ENCODE measurements at places on chromosomes 13 and 19. TPM values are rescaled to one million over a fixed set of nuclear protein-coding genes. Genes with fewer than 3 reads are reported as not detected.

GRCh38 chr19:8459095-8459494, 14.3 kb downstream of the HNRNPM start:
- peak overlapping the region; percentile 24 for H3K4me3 ChIP-seq
- peaks cover 13% of the 10 kb centered on the region for H3K36me3 ChIP-seq
- no peaks in the 10 kb centered on the region for H3K27me3 ChIP-seq
- no peak for DNase-seq
- peaks cover 69% of the 10 kb centered on the region for H3K4me1 ChIP-seq

The GRIN2D gene
- total RNA-seq = 15.7 TPM

DNA sequence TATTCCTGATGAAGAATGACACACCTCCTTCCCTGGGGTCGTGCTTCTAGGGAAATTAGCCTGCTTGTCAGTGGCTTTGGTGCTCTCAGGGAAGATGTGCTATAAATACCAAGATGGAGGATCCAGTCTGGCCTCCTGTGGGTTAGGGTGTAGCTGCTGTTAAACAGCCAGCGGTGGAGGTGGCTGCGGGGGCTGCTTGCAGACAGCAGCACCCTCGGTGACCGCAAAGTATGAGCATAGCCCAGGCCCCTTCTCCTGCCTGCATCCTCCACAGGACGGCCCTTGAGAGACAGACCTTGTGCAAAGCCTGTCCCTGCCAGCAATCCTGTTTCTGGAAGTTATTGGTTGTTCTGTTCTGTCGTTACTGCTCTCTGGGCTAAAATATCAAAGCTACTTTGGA, 11.4 kb downstream of the VSTM2B start:
- H3K4me1 ChIP-seq = no peaks in the 10 kb centered on the region
- H3K27me3 ChIP-seq = peaks cover 66% of the 10 kb centered on the region
- no peaks in the 10 kb centered on the region for H3K36me3 ChIP-seq
- no peak for DNase-seq
- no peak overlapping the region for H3K4me3 ChIP-seq

DNA sequence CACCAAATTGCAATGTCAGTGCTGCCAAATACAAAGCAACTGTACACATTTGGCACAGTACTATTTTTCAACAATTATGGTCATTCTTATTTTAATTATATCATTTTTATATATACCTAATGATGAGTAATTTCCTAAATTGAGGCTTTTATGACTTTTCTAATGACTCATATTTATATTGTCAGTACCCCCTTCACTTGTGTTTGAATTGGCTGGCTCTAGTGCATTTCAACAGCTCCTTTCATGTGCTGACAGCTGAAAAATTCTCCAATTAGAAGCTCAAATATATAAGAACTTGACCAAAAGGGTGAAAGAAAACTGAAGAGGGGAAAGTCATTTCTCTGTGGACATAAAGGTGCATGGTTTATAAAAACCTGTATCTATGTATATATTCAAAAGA, 263.3 kb downstream of the SLITRK1 start:
- H3K27ac ChIP-seq = no peak overlapping the region
- H3K27me3 ChIP-seq = no peaks in the 10 kb centered on the region
- peaks cover 7% of the 10 kb centered on the region for H3K36me3 ChIP-seq

GRCh38 chr13:112875627-112876026, 93.4 kb upstream of the MCF2L start:
- no peak overlapping the region for H3K4me3 ChIP-seq
- H3K4me1 ChIP-seq = peaks cover 2% of the 10 kb centered on the region
- no peak for DNase-seq
- peaks cover 13% of the 10 kb centered on the region for H3K36me3 ChIP-seq

GRCh38 chr13:73952648-73953047, 181.6 kb downstream of the KLF12 start:
- H3K36me3 ChIP-seq = no peaks in the 10 kb centered on the region
- H3K27me3 ChIP-seq = no peaks in the 10 kb centered on the region
- no peak for DNase-seq
- no peak overlapping the region for H3K27ac ChIP-seq
- H3K4me3 ChIP-seq = no peak overlapping the region

The MYPOP gene
- 11.5 TPM for total RNA-seq

DNA sequence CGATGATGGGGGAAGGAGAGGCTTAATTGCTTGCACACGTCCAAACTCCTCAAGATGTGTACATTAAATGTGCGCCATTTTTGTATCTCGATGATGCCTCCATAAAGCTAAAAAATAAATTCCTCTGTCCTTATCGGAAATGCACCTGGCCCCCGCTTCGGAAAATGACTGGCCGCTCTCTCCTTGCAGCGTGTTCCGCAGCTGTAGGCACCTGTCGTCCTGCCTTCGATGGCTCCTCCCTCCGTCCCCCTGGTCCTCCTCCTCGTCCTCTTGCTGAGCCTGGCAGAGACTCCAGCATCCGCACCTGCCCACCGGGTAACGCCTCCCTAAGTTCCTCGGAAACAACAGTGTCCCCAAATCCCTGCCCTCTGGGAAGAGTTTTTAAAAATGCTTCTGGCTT, 1.1 kb downstream of the GALP start:
- no peaks in the 10 kb centered on the region for H3K4me1 ChIP-seq
- no peaks in the 10 kb centered on the region for H3K36me3 ChIP-seq
- no peak for DNase-seq
- peaks cover 21% of the 10 kb centered on the region for H3K27me3 ChIP-seq
- no peak overlapping the region for H3K4me3 ChIP-seq

GRCh38 chr19:12495002-12495802, 10.6 kb upstream of the ZNF709 start:
- H3K4me1 ChIP-seq = peaks cover 9% of the 10 kb centered on the region
- no peaks in the 10 kb centered on the region for H3K27me3 ChIP-seq
- peak overlapping the region; percentile 96 for H3K27ac ChIP-seq
- no peaks in the 10 kb centered on the region for H3K36me3 ChIP-seq
- H3K4me3 ChIP-seq = peak overlapping the region; percentile 81

DNA sequence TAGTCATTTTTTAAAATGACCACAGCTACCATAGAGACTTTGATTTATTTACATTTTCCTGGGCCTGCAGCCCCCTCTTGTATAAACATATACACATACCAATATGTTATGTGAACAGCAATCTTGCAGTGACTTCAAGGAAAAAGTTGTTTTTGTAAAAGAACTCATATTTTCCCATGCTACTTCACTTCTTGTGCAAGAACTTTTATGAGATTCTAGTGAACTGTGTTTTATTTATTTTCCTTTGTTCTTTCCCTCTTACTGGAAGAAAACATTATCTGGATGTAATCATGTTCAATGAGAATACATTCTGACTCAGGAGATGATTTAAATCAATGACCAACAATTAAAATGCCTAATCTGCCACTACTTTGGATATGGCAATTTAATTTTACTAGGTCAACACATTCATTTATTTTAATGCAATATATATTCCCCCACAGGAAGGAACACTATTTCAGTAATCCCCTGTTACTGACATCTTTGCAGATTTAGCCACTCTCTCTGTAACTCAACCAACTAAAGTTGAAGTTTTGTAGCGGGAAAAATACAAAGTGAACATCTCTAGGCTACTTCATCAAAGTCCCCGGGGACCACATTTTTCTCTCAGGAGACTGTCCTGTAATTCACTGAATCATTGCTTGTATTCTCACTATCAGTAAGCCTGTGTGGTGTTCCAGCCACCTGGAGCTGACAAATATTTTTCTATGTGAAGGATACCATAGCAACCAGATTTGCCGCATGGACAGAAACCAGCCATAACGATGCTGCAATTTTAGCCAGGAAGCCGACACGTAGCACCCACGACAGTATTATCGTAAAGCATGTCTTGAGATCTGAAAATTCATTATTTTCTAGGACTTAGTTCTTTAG, 90.5 kb downstream of the STARD13 start:
- DNase-seq = no peak
- peak overlapping the region; percentile 83 for H3K27ac ChIP-seq
- H3K4me1 ChIP-seq = peaks cover 43% of the 10 kb centered on the region
- H3K36me3 ChIP-seq = no peaks in the 10 kb centered on the region
- H3K27me3 ChIP-seq = no peaks in the 10 kb centered on the region

GRCh38 chr13:92187378-92187989, 789.1 kb downstream of the GPC5 start:
- no peak for DNase-seq
- peaks cover 1% of the 10 kb centered on the region for H3K4me1 ChIP-seq
- peaks cover 29% of the 10 kb centered on the region for H3K36me3 ChIP-seq
- H3K4me3 ChIP-seq = no peak overlapping the region
- H3K27ac ChIP-seq = no peak overlapping the region

- no peak for DNase-seq
- no peak overlapping the region for H3K4me3 ChIP-seq
- peaks cover 2% of the 10 kb centered on the region for H3K4me1 ChIP-seq
- no peaks in the 10 kb centered on the region for H3K36me3 ChIP-seq
- H3K27me3 ChIP-seq = peaks cover 20% of the 10 kb centered on the region
Measured at GRCh38 chr13:109090796-109091195, 461.4 kb downstream of the MYO16 start.

The ERICH4 gene
- total RNA-seq = not detected

The CLDN10 gene
- total RNA-seq = 1.1 TPM

The COX6B2 gene
- 7.3 TPM for total RNA-seq

The ZNF541 gene
- 0.81 TPM for total RNA-seq

DNA sequence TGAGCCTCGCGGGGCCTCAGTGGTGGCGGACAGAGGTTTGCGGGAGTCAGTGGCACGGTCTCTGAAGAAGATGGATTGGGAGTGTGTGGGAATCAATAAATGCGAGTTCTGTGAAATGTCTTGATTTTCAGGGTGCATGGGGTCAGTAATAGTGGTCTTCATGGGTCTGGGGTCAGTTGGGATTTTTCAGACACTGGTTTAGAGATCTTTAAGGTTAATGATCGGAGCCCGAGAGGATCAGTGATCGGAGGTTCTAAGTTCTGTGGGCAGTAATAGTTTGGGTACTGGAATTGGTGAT, 377 bp downstream of the ZNF793 start:
- peaks cover 32% of the 10 kb centered on the region for H3K36me3 ChIP-seq
- no peak overlapping the region for H3K27ac ChIP-seq
- no peak overlapping the region for H3K4me3 ChIP-seq
- H3K27me3 ChIP-seq = no peaks in the 10 kb centered on the region
- DNase-seq = no peak

The OR7C1 gene
- not detected for total RNA-seq

Data from mesothelial cell of epicardium (in vitro differentiated cells).